Ecto neural progenitor cell (in vitro differentiated cells): ENCODE measurements at places on chromosomes 1 and 21.

GRCh38 chr21:35172231-35172630 is 123.1 kb upstream of the RUNX1 start:
- no peak for DNase-seq

DNA sequence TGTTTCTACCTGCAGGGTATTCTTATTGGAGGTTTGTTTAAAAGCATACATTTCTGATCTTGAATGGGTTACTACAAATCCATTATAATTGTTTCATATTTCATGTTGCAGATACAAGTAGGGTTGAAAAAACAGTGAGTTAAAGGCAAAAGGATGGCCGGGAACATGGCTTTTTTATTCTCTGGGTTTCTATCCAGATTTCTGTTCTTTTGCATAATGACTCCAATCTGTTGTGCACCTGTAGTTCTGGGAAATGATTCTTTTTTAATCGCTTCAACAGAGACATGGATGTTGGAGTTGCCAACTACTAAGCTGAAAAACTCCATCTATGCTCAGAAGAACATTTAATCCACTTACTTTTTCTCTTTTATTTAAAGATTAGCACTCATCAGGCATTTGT is 2.7 kb upstream of the ADAMTS1 start:
- DNase-seq = no peak

- no peak for DNase-seq
Observed at GRCh38 chr1:111085676-111086075, 54.2 kb downstream of the DRAM2 start.

DNA sequence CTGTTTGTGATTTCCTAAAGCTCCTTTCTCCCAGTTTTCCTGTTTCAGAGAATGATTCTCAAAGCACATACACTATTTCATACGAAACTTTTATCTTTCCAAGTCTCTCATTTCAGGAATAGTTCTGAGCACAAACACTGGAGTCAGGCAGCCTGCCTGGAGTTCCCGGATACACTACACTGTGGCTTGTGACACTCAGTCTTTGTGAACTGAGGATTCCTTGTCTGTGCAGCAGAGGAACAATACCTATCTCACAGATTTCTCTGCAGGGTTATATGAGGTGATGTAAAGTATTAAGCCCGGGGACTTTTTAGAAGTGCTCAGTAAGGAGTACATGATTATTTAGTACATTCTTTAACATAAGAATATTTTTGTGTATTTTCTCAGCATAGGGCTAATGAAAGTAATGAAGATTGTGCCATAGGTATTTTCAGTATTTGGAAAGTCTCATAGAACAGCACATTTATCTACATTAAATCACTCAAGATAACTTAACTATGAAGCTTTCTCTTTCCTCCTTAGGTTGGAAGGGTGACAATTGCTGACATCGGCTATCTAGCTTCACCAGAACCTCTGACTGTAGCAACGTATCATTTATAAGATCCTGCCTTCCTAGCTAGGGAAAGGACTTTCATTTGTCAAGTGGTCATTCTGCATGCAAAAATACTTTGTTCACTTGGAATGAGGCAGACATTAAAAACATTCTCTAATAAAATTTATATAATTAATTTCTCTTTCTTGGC is 12.9 kb downstream of the GBP2 start:
- DNase-seq = no peak

DNA sequence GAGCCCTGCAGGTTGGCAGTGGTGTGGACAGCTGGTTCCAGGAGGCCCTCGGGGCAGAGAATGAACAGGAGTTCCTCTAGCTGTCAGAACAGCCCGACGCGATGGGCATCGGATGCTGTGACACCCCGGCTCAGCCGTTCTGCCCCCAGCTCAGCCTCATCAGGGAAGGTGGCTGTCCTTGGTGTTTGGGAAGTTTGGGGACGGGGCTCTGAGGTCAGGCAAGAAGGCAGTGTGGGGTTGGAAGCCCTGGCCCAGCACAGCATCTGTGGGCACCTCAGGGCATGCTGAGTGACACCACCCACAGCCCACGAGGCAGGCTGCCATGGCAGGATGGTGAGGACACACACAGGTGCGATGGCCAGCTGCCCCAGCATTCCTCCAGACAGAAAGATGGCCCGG is 40.9 kb upstream of the CCDC27 start:
- no peak for DNase-seq

GRCh38 chr1:200901796-200902444 is 7.2 kb downstream of the INAVA start:
- DNase-seq = no peak

DNA sequence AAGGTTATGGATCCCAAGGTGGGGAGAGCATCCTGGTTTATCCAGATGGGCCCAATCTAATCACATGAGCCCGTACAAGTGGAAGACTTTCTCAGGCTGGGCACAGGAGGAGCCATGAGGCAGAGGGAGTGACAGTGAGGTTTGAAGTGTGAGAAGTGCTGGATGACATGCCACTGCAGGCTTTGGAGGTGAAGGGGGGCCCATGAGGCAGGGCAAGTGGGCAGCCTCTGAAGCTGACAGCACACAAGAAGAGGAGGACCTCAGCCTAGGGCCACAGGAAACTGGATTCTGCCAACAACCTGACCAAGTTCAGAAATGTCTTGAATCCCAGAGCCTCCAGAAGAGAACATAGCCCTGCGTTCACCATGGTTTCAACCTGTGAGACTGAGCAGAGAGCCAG is 311.6 kb downstream of the DISC1 start:
- DNase-seq = no peak

DNA sequence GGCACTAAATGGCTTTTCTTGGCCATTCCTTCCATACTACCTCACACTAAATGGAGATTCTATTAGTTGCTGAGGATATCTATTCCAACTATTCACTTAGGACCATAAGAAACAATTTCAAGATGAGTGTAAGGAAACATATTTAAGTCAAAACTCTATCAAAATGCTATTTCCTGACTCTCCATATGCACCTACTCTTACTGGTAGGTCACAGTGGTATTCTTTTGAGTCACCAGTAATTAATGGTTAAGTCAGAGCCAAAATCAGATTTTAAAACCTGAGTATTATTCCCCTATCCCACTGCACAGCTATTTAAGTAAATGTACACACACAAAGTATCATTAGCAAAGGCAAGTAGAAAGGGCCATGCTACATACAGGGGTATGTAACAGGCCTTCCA is 50.3 kb downstream of the ARID4B start:
- no peak for DNase-seq

- DNase-seq = no peak
Observed at GRCh38 chr1:187018291-187018690, 189.5 kb downstream of the PLA2G4A start.

DNA sequence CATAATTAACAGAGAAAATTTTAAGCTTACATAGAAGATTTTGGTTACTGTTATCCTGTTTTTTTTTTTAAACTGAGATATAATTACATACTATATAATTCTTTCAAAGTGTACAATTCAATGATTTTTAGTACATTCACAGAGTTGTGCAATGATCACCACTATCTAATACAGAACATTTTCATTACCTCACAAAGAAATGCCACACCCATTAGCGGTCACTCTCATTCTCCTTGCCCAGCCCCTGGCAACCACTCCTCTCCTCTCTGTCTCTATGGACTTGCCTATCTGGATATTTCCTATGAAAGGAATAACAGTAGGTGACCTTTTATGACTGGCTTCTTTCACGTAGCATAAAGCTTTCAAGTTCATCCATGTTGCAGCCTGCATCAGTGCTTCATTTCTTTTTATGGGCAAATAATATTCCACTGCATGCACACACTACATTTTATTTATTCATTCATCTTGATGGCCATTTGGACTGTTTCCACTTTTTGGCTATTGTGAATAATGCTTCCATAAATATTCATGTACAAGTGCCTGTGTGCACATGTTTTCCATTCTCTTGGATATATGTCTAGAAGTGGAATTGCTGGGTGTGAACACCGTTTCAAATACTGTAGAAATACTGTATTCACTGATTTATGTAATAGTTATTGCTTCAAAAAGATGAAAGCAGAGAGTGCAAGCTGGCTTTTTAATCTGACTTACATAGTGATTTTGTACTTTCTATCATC is 26.5 kb downstream of the TAF5L start:
- no peak for DNase-seq

- no peak for DNase-seq
Observed at GRCh38 chr21:42532466-42533181, 19.0 kb downstream of the SLC37A1 start.

GRCh38 chr1:86169625-86170024 is 13.1 kb upstream of the COL24A1 start:
- DNase-seq = no peak
